CD14-positive monocyte (primary cell): ENCODE measurements at places on chromosomes 16 and 17.

DNA sequence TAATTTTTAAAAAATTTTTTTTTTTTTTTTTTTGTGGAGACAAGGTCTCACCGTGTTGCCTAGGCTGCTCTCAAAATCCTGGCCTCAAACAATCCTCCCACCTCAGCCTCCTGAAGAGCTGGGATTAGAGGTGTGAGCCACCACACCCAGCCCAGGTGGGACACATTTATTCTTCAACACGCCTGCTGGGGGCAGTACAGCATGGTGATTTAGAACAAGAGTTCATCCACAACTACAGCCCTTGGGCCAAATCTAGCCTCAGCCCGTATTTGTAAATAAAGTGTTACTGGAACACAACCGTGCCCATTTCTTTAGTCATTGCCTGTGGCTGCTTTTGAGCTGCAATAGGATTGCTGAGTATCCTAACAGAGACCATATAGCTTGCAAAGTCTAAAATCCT lies 92.8 kb downstream of the KATNIP start:
- no peak for DNase-seq

GRCh38 chr17:45131616-45132319 lies 547 bp downstream of the PLCD3 start:
- DNase-seq, result peak; percentile 16

- DNase-seq, result no peak
Measured at GRCh38 chr16:2337431-2338296, 2.9 kb downstream of the ABCA3 start.

DNA sequence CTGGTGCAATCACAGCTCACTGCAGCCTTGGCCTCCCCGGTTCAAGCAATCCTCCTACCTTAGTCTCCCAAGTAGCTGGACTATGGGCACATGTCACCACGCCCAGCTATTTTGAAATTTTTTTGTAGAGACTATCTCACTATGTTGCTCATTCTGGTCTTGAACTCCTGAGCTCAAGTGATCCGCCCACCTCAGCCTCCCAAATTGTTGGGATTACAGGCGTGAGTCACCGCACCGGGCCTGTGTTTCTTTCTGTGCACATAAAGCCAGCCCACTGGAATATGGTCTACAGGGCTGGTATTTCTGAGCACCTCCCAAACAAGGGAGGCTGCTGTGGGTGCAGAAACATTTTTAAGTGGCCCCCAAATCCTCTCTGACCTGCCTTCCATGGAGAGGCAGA lies 8.4 kb downstream of the TMEM95 start:
- no peak for DNase-seq

DNA sequence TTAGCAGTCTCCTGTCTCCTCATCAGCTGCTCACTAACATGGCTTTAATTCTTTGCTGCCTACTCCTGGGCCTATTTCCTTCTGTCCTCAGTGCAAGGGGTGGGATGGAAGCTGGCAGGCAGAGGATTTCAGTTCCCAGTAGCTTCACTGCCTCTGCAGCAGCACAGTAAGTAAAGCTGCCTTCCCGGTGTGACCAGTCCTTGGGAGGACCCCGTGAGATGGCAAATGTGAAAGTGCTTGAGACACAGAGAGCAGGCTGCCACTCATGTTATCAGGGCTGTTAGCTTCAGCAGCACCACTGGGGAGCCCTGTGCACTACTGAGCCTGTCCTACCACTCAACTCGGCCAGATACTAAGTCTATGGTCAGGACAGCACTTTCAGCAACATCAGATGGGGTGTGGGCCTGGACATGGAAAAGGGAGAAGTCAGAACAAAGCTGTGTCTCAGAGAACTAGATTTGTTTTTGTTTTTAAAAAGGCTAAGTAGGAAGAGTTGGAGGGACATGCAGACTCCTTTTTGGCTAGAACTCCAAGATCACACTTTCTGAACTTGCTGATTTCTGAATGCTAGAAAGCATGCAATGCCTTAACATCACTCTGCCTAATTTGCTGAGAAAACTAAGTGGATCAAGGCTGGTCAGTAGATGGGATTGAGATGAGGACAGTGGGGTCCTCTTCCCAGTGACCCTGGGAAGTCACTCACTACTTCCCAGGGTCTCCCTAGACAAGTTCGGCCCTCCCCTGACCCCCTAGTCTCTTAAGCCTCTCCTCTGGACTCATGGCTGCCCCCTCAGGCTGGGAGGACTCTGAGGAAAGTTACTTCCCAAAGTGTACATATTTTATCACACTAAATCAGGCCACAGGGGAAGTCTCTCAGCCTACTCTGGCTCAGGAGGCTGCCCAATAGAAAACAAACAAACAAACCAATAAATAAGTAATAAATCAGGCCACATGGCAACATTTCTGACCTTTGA lies 1.1 kb downstream of the ACSF2 start:
- peak; percentile 25 for DNase-seq

- DNase-seq, result peak; percentile 37
Measured at GRCh38 chr16:3007059-3007956, 5.4 kb upstream of the CLDN9 start.

- peak; percentile 11 for DNase-seq
Measured at GRCh38 chr17:15650741-15651582, 31.5 kb upstream of the FBXW10B start.

GRCh38 chr16:81752876-81753227 lies 26.2 kb upstream of the PLCG2 start:
- no peak for DNase-seq

- DNase-seq, result peak; percentile 70
Measured at GRCh38 chr17:49952209-49952911, 16.6 kb upstream of the DLX4 start.

DNA sequence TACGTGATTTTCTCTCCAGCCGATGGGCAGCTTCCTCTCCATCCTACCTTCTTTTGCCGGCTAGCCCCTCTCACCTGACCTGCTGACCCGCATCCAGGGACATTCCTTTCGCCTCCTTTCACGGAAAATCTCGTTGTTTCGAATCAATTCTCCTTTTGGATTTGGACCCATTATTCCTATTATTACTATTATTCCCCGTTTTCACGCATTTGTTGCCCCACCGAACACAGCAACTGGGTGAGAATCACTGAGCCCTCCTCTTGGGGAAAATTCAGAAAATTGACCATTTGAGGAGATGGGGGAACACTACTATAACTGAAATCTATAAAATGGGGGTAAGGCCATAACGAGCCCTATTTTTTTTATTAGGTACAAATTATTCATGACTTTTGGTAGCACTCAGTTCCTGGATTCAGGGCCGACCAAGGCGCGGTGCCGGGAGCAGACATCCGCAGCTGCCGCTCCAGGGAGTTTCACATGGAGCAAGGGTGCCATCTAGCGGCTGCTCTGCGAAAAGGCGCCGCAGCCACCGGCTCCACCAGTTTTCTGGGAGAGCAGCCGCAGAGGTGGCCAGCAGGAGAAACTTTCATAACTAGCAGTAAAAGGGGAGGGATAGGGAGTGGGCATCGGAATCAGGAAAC lies 3.3 kb upstream of the HOXB8 start:
- peak; percentile 70 for DNase-seq

GRCh38 chr17:45396496-45397205 lies 36.0 kb downstream of the ARHGAP27 start:
- DNase-seq, result no peak

DNA sequence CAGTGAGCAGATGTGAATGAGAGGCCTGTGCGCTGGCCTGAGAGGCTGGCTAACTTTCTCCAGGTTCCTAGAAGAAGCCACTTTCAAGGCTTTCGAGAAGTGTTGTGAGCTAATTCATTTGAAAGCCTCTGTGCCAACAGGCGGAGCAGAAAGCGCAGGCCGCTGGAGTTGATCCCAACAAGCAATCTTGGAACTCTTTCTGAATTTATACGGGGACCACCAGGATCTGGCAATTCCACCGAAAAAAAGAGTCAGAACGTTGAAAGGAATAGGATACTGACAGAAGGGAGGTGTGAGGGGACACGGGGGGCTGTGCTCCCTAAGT lies 71.3 kb upstream of the METRNL start:
- no peak for DNase-seq
